Cortex of kidney (tissue), 1 donor: ENCODE measurements at places on chromosomes 5 and 9.

DNA sequence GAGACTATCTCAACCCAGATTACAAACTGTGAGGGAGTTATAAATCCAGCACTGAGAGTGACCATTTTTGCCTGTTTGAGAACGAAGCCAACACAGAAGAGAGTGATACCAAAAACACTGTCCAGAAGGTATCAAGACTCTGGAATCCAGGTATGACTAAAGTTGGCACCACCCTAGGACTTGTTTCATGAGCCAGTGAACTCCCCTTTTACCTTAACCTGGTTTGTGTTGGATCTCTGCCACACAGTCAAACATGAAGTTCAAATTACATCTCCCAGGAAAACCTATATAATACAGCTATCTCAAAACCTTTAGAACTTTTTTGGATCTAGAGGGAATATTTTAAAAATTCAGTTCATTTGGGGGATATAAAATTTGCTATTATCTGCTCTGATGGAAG, 11.4 kb downstream of the ZBTB5 start:
- DNase-seq, result no peak

DNA sequence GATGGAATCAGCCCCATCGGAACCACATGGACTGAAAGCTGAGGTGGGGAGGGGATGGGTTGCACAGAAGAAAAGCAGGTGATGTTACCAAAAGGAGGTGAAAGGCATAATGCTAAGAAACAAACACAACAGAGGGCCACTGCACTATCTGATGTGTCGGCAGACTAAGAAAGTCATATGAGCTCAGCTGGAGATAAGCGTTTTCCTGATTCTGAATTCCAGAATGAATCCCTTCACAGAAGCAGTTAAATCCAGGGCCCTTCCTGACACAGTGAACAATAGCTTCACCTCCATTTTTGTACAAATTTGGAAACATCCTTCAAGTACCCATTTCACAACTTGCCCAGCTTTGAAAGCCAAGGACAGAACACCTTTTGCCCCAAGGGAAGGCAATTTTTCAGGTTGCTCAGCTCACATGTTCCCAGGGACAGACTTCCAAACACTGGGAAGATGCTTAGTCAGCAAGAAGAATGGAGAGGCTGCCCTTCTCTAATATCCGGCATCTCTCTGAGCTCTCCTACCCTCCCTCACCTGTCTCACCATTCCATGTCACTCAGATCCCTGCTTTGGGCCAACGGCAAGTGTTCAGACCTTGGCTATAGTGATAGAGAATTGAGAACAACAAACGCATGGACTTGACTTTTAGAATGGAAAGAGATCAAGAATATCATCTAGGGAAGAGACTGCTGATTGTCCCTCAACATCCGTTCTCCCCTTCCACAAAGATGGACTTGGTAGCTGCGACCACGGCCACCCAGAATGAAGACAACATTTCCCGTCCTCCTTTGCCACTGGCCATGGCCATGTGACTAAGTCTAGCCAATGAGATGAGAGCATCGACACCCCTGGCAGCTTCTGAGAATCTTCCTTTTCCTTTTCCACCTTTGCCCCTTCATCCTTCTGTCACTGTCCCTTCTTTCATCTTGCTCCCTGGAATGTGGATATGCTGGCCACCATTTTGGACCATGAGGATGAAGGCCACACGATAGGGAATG, 68.6 kb upstream of the IL17B start:
- DNase-seq, result no peak

GRCh38 chr9:134491856-134492255, 149.7 kb upstream of the COL5A1 start:
- no peak for DNase-seq

- DNase-seq, result peak; percentile 12
These were observed at the start of gene SUSD3 for GRCh38 chr9:93058355-93059010. Gene SUSD3, plus strand, starts transcription at chr9:93058701. Its CDS starts 42 bp downstream, at chr9:93058743.

- DNase-seq, result no peak
These were observed 132.6 kb downstream of the GHR start for GRCh38 chr5:42555797-42556196.

- no peak for DNase-seq
These were observed 435.7 kb downstream of the PLK2 start for GRCh38 chr5:58024151-58024550.

DNA sequence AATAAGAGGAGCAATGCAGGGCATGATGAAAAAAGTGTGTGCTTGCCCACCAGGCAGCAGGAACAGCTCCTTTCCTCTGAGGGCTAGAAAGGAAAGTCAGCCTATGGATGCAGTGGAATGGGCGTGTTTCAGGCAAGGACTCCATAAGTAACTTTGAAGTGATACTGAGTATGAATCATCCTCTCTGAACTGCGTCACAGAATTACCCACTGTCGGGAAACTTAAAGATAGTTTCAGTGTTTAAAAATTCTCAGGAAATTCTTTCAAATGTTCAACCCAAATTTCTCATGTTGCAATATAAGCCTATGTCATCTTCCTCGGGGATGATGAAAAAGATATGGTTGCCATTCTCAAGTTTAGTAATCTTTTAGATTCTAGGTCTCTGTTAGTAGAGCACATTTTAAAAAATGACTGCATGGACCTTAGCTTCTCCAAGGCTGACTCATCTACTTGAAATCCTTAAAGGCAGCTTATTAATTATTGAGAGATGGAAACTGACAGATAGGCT, 27.7 kb downstream of the PTCD2 start:
- no peak for DNase-seq

DNA sequence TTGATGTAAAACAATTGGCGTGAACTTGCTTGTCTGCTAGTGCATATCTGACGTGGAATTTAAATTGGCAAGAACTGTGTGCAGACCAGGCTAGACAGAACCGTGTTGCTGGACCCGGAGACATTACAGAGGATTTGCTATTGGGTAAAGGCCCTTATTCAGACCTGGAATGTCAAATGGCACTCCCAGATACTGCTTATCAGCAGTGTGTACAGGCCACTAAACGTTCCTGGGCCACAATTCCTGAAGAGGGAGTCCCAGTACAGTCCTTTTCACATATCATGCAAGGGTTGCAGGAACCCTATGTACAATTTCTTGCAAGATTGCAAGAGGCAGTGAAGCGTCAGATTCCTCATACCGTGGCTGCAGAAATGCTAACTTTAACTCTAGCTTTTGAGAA, 13.5 kb upstream of the MCCC2 start:
- no peak for DNase-seq

GRCh38 chr5:87164409-87164808, 103.3 kb upstream of the RASA1 start:
- DNase-seq, result no peak

DNA sequence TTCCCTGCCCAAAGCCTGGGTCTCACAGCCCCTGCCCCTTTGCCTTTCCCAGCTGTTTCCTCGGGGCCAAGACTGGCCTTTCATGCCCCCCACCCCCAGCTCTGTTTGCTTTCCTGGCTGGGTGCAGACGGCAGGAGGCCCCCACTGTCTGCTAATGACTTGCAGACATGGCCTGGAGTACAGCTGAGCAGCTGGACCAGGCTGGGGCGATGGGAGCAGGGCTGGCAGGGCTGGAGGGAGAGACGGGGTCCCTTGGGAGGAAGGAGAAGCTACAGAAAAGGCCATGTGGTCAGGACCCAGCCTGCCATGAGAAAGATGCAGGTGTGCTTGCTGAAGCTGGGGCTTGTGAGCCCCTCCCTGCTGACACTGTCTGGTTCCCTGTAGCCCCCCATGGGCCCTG, 28.3 kb upstream of the GFPT2 start:
- no peak for DNase-seq

DNA sequence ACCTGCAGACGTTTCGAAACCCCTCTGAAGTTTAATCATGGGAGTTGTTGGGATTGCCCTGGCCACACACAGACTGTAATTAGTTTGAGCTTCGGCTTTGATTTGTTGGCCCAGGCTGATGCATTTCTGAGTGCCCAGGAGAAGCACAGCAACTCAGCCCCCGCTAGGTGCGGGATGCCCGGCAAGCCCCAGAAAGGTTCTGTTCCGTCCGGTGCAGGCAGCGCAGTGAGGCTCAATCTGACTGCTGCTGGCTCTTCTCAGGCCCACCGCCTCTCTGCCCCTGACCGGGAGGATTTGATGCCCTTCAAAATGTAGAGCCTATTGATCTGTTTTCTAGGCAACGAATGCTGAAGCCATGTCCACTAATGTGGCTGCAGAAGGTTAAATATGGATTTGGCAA, 73.4 kb upstream of the TAF11L2 start:
- no peak for DNase-seq

DNA sequence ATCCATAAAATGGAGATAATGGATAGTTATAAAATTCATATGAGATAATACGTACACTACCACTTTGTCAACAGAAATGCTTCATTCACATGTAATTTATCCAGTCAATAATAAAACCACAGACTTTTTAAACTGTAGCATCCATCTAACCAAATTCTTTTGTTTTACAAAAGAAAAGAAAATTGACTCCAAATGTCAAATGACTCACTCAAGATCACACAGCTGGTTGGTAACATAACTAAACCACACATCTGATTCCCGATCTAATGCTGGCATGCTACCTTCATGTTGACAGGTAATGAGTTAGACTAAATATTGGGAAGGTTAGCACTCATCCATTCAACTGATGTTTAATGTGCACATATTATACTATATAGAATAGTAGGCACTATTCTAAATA, 4.9 kb downstream of the FRMD3 start:
- no peak for DNase-seq

- DNase-seq, result no peak
These were observed 84.2 kb downstream of the ZNF608 start for GRCh38 chr5:124662181-124662781.

GRCh38 chr5:177071666-177072385, 14.9 kb upstream of the FGFR4 start:
- no peak for DNase-seq

DNA sequence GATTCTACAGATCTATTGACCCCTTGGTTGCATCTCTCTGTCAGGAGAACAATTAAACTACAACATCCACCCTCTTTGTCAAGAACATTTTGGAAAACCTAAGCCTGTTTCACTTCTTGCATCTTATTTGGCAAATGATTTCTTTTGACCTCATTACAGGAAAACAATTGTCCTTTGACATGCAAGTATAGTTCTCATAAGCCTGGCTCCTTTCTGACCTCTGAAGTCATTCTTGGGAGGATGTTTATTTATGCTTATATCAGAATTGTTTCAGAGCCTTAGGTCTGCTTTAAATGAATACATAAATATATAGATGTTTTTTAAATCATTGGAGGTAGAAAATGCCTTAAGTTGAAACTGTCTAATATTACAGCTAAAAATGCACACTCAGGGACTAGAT, 361.3 kb upstream of the PTGER4 start:
- DNase-seq, result no peak

DNA sequence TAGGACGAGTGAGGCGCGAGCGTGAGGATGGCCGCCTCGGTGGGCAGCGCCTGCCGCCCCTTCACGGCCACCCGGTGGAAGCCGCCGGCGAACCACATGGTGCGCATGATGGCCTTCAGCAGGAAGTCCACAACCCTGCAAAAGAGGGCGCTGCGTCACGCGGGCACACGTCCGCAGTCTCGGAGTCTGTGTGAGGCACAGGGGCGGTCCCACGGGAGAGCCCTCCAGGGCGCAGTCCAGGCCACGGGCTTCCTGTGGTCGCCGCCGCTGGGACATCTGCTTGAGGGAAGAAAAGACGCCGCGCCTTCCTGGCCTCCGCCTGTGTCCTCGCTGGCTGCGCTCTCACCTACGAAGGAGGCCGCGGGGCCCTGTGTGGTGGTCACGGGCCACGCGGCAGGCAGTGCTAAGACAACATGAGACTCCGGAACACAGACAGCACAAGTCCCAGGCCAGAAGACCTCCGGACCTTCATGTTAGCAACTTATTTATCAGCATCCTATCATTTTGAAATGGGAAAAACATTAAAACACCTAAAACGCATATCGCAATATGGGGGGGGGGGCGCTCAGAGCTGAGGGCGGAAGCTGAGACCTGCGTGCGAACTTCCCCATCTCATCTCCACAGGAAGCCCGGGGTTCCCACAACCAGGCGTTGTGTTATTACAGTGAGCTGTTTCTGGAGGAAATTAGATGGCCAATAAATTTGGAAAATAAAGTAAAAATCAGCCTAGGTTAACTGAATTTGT, 28.8 kb downstream of the LPCAT1 start:
- DNase-seq, result no peak

DNA sequence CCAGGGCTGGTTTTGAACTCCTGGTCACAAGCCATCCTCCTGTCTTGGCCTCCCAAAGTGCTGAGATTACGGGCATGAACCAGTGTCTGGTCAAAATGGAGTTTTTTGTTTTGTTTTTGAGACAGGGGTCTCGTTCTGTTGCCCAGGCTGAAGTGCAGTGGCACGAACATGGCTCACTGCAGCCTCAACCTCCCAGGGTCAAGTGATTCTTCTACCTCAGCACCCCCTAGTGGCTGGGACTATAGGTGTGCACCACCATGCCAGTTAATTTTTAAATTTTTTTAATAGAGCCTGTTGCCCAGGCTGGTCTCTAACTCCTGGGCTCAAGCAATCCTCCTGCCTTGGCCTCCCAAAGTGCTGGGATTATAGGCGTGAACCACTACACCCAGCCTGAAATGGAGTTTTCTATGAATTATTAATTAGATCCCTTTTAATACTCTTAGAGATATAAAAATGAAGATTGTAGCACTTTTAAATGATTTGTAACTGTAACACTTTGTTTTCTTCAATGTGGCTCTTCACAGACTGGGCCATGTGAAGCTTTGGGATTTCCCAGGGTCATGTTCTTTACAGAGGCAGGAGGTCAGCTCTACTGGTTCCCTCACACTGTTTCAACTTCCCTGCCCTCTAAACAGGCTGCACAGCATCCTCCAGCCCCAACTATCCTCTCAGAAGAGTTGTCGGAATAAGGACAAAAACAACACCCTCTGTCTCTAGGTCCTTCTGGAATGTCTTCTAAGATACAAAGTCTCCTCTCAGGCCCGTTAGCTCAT, 32.7 kb upstream of the SPARC start:
- no peak for DNase-seq

- DNase-seq, result no peak
These were observed 85.4 kb downstream of the HSD17B4 start for GRCh38 chr5:119537704-119538103.

- no peak for DNase-seq
These were observed 90.2 kb downstream of the RAPGEF1 start for GRCh38 chr9:131649646-131650045.

DNA sequence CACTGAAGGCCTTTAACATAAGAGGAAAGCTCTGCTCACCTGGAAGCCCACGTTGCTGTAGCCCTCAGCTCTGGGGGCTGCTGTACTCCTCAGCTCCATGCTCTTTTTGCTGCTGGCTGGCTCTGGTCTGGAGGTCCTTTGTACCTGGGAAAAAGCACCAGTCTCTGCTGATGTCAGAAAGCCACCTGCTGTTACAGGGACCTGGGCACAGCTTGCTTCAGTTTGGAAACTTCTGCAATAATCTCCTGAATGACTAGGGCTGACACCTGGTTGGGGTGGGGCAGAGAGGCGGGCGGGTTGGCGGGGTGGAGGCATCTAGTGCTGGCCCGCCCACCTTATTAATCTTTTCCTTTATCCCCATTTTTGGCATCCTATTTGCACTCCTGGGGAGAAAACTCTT, at the start of gene SLC28A3:
TSS of gene SLC28A3 (minus strand) at position 224 of the 400 bp plus-strand sequence. CDS start at position 99, 125 bp downstream.
- no peak for DNase-seq

DNA sequence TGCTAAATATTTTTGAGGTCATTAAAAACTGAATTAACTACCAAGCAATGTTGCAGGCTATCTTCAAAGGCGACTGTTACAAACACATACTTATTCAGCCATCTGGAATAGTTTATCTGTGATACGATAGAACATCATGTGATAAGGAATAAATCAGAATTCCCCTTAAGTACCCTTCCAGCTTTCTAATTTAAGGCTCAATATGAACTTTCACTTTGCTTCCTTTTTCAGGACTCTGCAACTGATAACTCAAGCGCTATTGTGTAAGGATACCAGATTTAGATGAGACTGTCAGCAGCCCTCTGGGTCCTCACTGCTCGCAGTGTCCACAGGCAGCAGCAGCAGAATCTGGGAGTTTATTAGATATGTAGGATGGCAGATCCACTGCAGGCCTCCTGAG, 416.3 kb downstream of the SPATA31D1 start:
- DNase-seq, result no peak
